ENCODE measurements at places on chromosomes 5 and 9.

- DNase-seq = no peak
Observed at GRCh38 chr9:113011911-113012381, at the start of gene ZNF883. Gene ZNF883 (minus strand): TSS chr9:113012192.

DNA sequence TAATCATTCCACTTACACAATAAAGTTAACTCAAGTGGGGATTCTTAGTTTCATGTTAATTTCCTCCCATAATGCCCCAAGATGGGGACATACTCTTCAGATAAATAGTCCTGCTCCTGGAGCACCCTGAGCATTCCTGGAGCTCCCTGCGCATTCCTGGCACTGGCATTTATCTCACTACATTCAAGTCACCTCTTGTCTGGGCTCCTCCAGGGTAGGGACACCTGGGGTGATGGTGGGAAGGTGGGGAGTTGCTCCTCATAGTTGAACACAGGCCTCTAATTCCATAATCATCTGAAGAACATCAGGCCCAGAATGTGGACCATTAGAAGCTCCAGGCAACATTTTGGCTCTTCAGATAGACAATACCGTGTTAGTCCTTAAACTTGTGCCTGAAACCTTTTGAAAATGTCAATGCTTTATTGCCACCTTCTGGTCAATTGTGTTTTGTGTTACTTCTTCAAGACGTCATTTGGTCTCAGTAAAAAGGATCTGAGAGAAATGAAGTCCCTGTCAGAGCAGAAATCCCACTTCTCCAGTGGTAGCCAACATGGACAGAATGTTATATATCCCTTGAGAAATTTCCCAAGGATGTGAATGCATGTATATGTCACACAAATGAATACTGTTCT lies 14.2 kb upstream of the AGGF1 start:
- DNase-seq = peak; percentile 52

GRCh38 chr5:156367597-156367996 lies 40.6 kb downstream of the SGCD start:
- DNase-seq = no peak

DNA sequence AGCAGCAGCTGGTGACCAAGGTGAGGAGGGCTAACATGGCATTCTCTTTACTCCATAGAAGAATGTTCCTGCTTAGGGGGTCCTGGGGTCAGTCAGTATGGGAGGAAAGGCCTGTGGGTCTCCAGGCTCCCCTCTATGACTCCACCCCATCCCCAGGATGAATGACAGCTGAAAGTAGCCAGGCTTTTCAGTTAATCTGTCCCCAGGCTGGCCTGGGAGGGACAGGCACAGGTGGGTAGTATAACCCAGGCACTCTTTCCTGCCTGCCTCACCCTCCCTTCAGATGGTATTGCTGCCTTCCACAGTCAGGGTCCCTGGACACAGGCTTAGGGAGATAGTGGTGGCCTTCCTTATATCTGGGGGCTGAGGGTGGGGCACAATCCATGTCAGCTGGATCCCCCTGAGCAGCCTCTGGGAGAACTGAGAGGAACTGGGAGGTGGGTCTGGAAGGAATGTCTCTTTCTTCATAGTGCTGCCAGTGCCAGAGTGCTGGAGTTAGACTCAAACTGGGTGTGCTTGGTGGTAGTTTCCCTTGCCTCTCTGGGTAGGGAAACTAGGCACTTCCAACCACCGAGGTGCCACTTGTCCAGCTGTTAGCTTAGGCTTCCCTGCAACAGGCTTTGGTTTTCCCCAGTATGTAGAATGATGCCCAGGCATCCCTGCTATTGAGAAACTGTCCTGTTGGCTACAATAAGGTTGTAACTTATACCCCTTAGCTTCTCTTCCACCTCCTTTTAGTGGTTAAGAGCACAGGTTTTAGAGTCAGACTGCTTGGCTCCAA lies 27.8 kb downstream of the LARP1 start:
- no peak for DNase-seq

GRCh38 chr9:97366889-97367288 lies 45.0 kb upstream of the TDRD7 start:
- DNase-seq = no peak

DNA sequence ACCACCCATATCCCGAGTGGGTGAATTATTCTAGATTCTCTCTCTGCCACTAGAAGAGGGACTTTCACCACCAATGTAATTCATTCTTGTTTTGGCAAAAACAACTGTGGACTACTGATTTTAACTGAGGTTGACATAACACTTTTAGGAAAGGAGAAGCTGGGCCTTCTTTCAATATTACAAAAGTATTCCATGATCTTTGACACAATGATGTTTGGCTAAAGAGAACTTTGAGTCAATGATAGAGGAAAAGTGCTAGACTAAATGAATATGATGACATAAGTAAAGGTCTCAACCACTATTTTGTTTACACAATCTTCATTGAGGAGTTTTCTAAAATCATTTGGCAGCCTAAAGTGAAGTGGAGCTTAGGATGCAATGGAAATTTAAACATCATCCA lies 336.9 kb upstream of the PDE4D start:
- no peak for DNase-seq

- no peak for DNase-seq
Observed at GRCh38 chr9:87776481-87777379, 50.8 kb downstream of the CTSL start.

GRCh38 chr5:52760695-52761366 lies 26.9 kb upstream of the ITGA1 start:
- DNase-seq = no peak

- DNase-seq = no peak
Observed at GRCh38 chr5:124179819-124180218, 566.6 kb downstream of the ZNF608 start.

DNA sequence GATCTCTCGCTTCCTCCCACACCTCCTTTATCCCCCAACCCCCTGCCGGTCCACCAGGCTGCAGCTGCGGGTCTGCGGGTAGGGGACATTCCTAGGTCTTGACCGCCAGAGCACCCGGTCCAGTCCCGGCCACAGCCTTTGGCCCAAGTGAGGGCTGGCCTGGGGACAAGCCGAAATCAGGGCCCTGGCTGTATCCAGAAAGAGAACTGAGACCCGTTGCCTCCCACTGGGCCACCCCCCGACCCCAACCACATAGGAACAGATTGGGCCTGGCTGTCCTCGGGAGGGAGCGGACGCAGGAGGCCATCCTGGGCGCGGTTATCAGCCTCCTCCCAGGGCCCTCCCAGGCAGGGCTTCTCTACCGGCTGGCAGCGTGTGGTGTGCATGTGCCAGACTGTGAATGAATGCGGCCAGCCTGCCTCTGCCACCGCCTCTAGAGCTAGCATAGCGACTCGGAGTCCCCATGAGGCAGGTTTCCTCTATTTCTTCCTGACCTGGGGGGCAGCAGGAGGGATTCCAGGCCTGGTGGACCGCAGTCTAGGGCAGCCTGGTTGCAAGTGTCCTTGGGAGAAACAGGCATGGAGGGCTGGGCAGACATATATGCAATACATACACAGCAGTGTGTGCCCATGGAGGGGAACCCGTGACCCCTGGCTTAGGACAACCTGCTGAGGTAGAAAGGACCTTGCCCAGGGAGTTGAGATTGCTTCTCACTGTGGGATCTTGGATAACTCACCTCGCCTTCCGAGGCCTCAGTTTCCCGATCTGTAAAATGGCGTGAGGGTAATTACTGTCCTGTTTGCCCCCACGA lies 1.2 kb downstream of the N4BP3 start:
- DNase-seq = no peak

DNA sequence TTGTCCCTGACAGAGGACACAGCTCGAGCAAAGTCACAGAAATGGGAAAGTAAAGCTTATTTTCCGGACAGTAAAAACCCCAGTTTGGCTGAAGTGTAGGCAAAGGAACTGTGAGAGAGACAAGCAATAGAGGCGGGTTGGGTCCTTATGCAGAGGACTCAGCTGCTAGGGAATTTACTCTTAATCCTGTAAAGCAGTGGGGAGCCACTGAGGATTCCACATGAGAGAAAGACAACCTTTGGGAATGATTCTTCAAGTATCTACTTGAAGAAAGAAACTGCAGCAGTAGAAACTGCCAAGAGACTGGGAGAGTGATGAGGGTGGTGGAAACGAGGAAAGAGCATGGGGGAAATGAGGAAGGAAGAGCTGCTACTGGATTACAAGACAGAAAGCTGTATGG lies 20.2 kb downstream of the ASTN2 start:
- DNase-seq = no peak

- DNase-seq = peak; percentile 46
Observed at GRCh38 chr5:160324886-160325285, 12.5 kb upstream of the CCNJL start.

- no peak for DNase-seq
Observed at GRCh38 chr9:75599126-75599525, 291.3 kb upstream of the PCSK5 start.

DNA sequence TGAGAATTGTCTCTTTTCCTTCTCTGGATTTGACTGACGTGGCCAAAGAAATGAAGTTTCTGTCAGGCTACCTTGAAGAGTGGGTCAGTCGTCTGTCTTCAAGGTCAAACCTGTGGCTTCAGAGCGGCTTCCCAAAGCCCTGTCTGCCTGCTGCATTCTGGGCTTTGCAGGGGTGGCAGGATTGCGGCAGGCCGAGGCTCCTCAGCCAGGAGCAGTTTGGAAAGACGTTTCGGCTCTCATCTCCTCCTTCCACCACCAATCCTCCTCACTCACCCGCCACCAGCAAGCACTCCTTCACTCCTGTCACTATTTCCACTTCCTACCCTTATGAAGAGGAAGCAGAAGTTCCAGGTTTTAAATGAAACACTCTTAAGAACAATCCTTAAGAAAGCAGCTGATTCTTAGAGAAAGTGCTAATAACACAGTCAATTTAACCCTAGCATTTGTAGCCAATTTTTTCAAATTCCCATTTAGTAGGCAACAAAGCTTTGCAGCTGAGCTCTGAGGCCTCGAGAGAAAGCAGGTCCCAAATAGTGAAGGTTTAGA lies 351.7 kb downstream of the ZNF608 start:
- DNase-seq = no peak

DNA sequence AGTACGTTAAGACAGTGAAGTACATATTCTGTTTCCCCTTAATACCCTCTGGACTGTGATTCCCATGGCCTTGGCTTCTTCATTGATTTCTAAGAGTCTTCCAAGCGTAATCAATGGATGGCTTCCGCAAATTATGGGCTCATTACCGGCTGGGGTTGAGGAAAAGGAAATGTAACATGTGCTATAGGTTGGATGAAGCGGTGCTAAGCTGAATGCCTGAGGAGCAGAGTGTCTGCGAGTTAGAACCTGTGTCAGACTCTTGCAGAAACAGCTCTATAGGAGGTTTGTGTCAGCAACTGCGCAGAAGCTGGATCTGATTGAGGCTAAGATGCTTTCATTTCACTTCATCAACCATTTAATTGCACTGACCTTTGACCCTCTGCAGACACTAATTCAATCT lies 114.3 kb upstream of the CDH18 start:
- no peak for DNase-seq
